ENCODE measurements at places on chromosomes 2 and 18.
A peak's percentile ranks its signal among the peaks of the same experiment; 100 is the strongest.

DNA sequence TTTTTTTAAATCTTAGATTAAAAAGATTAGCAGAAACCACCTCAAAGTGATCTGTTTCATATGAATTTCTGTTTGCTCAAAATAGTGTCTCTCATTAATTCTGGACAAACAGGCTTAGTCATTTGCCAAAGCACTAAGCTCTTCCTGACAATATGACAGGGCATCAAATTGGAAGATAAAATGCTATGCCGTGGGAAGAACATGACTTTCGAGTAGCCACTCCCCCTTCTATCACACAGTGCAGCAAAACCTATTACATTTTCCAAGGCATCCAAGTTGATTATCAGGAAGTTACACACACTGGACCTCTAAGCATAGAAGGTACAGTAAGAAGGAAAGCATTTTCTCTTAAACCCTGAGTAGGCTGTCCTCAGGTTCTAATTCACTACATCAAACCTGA, 89.5 kb downstream of the STK39 start:
- DNase-seq, result peak; percentile 48

DNA sequence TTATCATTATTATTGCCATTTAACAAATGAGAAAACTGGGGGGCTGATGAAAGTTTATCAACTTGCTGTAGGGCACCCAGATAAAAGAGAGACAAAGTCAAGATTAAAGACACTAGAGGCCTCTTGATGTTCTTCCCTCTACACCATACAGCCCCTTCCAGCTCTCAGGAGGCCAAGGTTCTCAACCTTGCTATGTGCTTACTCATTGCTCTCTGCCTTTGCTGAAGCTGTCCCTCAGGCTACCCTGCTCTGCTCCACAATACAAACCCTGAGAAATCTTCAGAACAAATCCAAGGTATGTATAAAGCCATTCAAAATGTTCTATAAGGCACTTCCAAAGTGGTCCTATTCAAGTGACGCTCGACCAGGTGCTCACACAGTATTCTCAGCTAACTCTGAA, 329.9 kb upstream of the TNP1 start:
- no peak for DNase-seq

GRCh38 chr2:15521641-15522181, 39.4 kb downstream of the NBAS start:
- no peak for DNase-seq

- no peak for DNase-seq
Observed at GRCh38 chr2:231514951-231515297, 15.3 kb downstream of the NMUR1 start.

GRCh38 chr18:23378302-23378686, 74.8 kb upstream of the RIOK3 start:
- no peak for DNase-seq

GRCh38 chr2:6828299-6828584, 37.5 kb downstream of the CMPK2 start:
- DNase-seq, result peak; percentile 18

DNA sequence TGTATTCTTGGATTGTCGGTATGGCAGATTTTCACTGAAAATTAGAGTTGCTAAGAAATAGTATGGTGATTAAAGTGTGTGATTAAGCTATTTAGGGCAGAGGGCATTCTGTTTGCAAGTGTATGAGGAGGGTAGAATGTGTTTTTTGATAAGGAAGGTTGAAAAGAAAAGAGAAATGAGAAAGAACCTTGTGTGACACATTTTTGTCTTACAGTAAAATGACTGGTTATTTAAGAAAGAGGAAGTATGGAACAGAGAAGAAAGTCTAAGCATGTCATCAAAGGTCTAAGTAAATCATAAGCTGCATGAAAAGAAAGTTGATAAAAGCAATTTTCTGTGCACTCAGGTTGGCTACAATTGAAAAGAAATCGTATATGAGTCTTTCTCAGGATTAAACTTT, 5.2 kb upstream of the RSAD2 start:
- DNase-seq, result no peak

GRCh38 chr2:25972049-25972823, 10.1 kb downstream of the KIF3C start:
- no peak for DNase-seq

DNA sequence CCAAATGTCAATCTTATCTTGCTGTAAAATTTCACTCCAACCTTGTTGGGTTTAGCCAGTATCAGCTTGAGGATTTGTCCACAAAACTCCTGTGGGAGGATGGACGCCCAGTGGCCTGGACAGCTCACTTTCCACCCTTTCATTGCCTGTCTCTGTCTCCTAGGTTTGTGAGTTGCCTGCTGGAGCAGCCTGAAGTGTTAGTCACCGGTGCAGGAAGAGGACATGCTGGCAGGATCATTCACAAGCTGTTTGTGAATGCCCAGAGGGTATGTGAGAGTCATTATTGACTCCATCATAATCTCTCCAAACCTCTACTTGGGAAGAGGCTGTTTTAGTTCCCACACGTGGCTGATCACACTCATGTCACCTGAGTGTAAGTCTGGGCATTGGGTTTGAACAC, 112.3 kb downstream of the RAB3GAP1 start:
- DNase-seq, result no peak

- DNase-seq, result peak; percentile 8
Observed at GRCh38 chr2:43131890-43132682, 94.3 kb downstream of the ZFP36L2 start.

GRCh38 chr2:147716906-147717305, 127.9 kb upstream of the ACVR2A start:
- no peak for DNase-seq

- no peak for DNase-seq
Observed at GRCh38 chr18:55863391-55863706, 275.4 kb upstream of the TCF4 start.

GRCh38 chr2:237752761-237753165, 45.8 kb upstream of the RBM44 start:
- DNase-seq, result no peak

DNA sequence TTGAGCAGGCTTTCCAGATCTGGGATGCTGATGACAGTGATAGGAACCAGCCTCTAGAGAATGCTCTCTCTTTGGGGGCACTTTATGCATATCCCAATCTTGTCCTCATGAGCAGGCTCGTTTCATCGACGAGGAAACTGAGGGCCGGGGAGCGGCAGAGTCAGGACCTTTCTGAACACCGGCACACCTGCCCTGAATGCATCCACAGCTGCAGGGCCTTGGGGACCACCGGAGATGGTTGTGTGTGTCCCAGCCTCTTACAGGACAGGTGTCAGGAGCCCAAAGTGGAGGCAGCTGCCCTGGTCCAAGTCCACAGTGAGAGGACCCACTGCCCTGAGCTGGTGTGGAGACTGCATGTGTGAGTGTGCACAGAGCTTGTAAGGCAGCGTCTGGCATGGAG, 47.6 kb upstream of the FAHD2A start:
- no peak for DNase-seq

- DNase-seq, result no peak
Observed at GRCh38 chr18:3790703-3791102, 340.7 kb downstream of the TGIF1 start.

DNA sequence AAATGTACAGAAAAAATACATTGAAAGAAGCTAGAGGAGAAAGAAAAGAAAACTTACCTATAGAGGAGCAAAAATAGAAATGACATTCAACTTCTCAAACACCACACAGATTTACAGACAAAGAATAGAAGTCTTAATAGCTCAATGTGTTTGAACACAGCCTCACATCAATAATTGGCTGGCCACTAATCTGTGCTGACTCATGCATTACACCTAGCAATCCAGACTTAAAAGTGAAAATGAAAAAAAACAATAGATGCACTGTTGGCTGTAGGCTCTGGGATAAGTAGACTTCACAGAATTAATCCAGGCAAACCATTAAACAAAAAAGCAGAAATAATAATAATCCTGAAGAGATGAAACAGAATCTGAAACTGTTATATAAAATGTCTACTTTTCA, 961.3 kb upstream of the CELF4 start:
- DNase-seq, result no peak

GRCh38 chr2:144358979-144359541, 160.9 kb downstream of the ZEB2 start:
- DNase-seq, result no peak

GRCh38 chr18:6207116-6207515, 207.6 kb downstream of the L3MBTL4 start:
- no peak for DNase-seq

DNA sequence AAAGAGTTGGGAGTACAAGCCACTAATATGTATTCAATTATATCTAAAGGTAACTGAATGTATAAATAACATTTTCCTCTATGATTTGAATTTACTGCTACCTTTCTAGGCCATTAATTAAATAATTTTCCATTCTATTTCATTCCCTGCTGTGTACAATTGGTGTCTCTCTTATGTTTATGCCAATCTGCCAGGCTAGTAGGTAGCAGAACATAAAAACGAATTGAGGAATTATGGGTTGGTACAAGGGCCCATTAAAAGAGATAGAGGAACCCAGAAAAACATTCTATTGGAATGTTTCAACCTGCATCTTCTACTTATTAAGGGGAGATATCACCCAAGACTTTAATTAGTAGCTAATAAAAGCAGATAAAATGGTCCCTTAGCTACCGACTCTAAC, 32.2 kb downstream of the AKAIN1 start:
- no peak for DNase-seq

DNA sequence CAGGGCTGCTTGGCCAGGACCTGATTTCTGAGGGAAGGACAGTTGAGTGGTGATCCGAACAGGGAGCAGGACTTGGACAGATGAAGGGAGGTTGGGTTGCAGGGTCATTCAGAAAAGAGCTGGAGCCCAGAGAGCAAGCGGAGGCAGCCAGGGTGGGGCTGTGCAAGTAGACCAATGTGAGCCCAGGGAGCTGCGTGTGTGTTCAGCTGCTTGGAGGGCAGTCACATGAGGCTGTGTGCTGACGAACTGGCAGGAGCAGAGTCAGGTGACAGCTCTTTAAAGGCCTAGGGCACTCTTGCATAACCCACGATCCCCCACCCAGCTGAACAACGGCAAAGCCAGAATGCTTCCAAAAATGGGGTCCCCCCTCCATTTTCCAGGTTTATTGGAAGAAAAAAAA, 4.6 kb upstream of the MLPH start:
- DNase-seq, result peak; percentile 59

DNA sequence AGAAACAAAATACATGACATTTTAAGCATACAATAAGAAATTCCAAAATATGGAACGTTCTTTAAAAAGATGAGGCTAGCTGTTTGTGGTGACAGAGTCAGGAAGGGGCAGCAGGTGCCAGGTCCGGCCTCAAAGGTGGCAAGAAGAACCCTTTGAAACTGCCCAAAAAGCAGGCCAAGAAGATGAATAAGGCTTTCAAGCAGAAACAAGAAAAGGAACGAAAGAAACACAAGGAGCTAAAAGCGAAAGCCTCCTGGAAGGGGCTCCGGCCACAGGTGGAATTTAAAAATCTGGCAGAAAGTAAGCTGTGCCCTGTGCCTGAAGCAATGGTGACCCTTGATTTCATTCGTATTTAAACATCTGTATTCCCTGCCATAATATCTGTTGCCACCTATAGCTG, 5.5 kb downstream of the WDR33 start:
- DNase-seq, result no peak

GRCh38 chr2:14930441-14930840, 297.9 kb downstream of the LRATD1 start:
- DNase-seq, result no peak

- DNase-seq, result no peak
Observed at GRCh38 chr2:141029428-141030078, 1101.3 kb downstream of the LRP1B start.

- no peak for DNase-seq
Observed at GRCh38 chr18:73038336-73038735, 170.5 kb upstream of the NETO1 start.

GRCh38 chr2:101147971-101148370, 3.2 kb downstream of the TBC1D8 start:
- no peak for DNase-seq

DNA sequence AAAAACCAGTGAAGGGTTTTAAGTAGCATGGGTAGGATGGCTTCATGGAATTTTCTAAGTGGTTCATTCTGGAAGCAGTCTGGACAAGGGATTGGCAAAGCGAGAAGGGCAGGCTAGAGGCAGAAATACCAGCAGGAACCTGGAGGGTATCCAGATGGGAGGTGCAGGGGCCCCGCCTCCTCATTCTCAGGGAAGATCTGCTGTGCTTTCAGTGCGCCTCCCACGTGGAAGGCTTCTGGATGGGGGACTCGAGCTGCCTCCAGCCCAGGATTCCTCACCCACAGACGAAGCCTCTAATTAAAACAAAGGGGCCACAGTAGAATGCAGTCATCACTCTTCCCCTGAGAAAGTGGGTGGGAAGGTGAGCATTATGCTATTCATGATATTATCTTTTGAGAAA, 79.8 kb downstream of the VSNL1 start:
- DNase-seq, result peak; percentile 3

DNA sequence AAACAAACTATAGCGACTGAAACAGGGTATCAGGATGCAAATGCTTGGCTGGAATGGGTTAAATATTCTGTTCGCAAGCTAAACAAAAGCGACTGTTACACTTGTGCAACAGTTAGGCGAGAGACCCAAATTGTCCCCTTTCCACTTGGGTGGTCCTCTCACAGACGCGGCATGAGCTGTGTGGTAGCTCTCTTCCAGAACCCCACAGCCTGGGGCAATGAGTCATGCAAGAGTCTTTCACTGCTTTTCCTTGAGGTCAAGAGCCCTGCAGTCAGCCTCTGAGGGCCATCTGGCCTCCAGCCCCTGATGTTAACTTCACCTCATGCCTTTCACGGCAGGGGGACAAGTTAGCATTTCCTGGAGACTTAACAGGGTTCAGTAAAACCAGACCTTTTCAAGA, 25.7 kb downstream of the SULT1C4 start:
- DNase-seq, result no peak

DNA sequence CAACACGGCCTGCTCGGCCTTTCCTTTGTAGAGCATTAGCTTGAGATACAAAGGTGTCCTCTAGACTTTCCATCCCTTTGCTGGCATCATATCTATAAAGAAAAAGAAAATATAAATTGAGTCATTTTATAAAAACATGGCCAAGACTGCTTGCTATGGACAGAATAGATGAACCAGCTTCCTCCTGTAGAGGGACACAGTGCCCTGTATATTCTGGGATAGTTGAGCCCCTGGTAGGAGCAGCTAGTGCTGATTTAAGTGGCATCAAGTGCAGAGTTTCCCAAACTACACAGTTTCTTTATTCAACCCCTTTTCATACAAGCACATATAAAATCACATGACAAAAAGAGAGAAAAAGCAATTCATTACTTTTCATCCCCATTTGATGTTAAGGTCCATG, 47.9 kb downstream of the GEMIN6 start:
- DNase-seq, result no peak

DNA sequence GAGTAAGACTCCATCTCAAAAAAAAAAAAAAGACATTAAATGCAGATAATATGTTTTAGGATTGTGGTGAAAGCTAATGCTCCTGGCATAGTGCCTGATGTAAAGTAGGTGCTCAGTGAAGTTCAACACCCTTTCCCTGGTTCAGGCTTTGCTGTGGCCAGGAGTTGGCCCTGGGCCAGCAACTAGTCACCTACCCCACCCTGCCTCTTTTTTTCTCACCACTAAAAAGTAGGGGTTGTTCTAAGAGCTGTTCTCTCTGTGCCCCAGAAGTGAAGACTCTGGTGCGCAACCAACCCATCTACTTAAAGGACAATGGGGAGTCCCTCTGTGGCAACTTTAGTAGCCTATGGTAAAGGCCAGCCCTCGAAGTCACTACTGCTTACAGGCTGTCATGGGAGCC, 75.9 kb downstream of the DNMT3A start:
- no peak for DNase-seq

All from HT-29 (cell line).